ENCODE measurements at places on chromosomes 11 and 22. TPM values are rescaled to one million over a fixed set of nuclear protein-coding genes. Genes with fewer than 3 reads are reported as not detected.

The MMP3 gene
- not detected for total RNA-seq

The MRGPRX3 gene
- total RNA-seq: 0.23 TPM

The EMID1 gene
- total RNA-seq: 0.07 TPM

The UVRAG gene
- 9.2 TPM for total RNA-seq

The TESMIN gene
- total RNA-seq: 5.1 TPM

The NLRP10 gene
- not detected for total RNA-seq

The PRPF19 gene
- total RNA-seq: 49.5 TPM

The C11orf16 gene
- not detected for total RNA-seq

The GGTLC3 gene
- not detected for total RNA-seq

The TSKU gene
- total RNA-seq: 92.3 TPM

The RBM14 gene
- 38.1 TPM for total RNA-seq

The ADM gene
- total RNA-seq: 7.0 TPM

The TEX54 gene
- total RNA-seq: not detected

The TRPC6 gene
- total RNA-seq: 9.6 TPM

The FOLR1 gene
- not detected for total RNA-seq

The LINC01488 gene
- total RNA-seq: not detected

The IL10RA gene
- 0.35 TPM for total RNA-seq

The FZD4 gene
- 22.9 TPM for total RNA-seq

The CCDC88B gene
- total RNA-seq: 3.7 TPM

The KRTAP5-11 gene
- total RNA-seq: not detected

The PLAAT4 gene
- not detected for total RNA-seq

The MPEG1 gene
- total RNA-seq: not detected

The MB gene
- total RNA-seq: 0.10 TPM
